ENCODE measurements at places on chromosomes 2 and 18. TPM values are rescaled to one million over a fixed set of nuclear protein-coding genes. Genes with fewer than 3 reads are reported as not detected.

OBSL1 gene
- 21.4 TPM for total RNA-seq

CDH7 gene
- total RNA-seq, result not detected

GLI2 gene
- 4.7 TPM for total RNA-seq

RNF125 gene
- total RNA-seq, result under 0.01 TPM

- no peak for DNase-seq
Measured at GRCh38 chr18:58034370-58034769, 9.7 kb upstream of the NEDD4L start.

DNA sequence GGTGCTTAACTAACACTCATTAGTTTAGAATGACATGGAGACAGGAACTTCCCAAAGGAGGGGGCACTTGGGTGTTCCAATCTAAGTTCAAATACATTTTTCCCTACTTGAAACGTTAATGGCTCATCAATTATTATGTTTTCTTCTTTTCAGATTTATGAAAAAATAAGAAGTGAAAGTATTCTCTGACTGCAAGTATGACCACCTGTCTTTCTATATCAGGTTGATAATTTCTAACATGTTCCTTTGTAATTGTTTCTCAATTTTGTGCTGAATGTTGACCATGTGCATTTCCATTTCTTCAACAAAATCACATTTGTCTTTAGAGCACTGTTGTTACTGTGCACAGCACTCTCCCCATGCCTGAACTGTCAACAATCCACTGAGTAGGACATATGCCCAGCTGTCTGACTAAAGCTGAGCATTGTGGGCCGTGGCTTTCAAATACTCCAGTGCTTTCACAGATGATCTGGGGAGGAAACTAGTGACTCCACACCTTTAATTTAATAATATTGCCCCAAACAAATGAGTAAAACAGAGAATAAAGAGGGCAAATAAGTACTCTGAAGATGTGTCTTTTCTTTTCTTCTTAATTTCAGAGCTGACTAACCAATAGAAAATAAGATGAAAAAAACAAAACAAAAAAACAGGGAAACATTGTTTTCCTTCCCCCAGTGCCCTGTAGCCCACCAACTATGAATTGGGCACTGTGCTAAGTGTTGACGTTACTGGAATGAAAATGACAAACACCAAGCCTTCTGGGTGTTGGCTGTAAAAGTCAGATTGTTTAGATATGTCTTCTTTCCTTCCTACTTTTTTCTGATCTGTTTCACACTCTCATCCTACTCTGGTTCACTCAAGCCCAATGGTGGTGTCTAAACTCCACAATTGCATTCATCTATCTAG lies 16.0 kb downstream of the LANCL1 start:
- DNase-seq, result no peak

GRCh38 chr2:229270551-229271410 lies at the start of gene PID1:
Gene PID1 (minus strand): TSS chr2:229271287. CDS start chr2:229271043, 244 bp downstream.
- DNase-seq, result peak; percentile 5

DNA sequence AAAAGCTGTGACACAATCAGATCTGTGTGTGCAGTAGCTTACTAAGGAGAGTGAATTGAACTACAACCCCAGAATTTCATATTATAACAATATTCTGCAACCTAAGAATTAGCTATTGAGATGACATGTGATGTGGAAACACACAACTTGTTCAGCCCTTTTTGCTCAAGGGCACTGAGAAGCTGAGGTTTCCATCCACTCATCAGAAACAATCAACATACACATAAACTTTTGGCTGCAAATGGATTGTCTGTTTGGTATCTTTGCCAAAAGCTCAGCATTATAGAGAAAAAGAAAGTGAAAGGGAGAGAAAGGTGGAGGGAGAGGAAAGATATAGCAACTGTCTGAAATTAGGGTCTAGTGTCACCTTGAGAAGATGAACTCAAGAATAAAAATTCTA lies 117.2 kb upstream of the KLF7 start:
- no peak for DNase-seq

DNA sequence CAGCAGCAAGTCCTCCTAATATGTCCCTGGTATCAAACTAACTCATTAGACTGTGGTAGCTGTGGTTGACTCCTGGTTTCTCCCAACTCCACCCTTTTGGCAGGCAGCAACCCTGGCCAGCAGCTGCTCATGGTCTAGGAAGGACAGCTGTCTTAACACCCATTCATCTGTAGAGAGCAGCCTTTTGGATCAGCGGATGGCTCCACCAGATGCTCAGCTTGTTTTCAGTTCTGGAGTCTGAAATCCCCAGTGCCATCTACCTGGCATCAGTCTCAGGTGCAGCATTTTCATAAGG lies 100.5 kb downstream of the SPOPL start:
- no peak for DNase-seq

DNA sequence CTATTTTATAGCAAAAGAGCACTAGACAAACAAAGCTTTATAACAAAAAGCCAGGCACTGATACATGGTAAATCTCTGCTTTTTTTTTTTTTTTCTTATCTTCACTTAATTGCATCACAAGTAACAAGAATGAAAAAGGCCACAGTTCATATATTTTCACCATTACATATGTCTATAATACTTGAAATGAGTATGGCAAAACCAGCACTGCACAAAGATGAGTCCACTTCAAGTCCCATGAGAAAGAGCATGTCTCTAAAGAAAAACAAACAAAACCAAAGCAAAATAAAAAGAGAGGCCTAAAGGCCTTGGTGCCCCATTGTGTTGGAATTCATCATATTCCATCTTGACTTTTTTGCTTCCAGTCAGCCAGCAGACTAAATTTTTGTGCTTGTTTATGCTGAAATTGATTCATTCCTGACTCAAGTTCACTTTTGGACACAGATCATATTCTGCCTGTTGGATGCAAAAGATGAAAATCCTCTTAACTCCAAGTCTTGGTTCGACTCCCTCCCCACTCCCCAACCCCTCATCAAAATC lies 264.9 kb upstream of the CCDC68 start:
- peak; percentile 55 for DNase-seq

- DNase-seq, result peak; percentile 70
Measured at GRCh38 chr2:42086500-42086953, 38.7 kb downstream of the PKDCC start.

GRCh38 chr18:52163478-52163877 lies 176.5 kb upstream of the DCC start:
- DNase-seq, result no peak

DNA sequence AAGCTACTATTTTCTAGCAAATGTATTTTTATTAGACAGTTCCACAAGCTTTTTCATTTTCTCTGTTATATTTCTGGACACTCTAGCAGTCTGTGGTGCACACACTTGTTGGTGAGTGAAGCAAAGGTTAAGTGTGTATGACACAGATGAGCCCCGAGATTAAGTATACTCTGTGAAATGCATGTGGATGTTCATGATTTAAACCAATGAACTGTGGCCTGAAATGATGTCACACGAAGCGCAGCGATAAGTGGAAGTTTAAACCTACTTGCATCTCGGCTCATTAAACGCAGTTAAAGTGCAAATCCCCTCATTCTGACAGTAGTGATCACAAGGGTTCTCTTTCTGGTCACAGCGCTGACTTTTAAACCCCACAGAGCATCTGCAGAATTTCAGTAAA lies 1488.8 kb upstream of the NXPH2 start:
- DNase-seq, result no peak

GRCh38 chr2:105617631-105618350 lies 126.9 kb upstream of the NCK2 start:
- DNase-seq, result no peak

- DNase-seq, result peak; percentile 72
Measured at GRCh38 chr18:70363861-70364260, 75.0 kb downstream of the SOCS6 start.

DNA sequence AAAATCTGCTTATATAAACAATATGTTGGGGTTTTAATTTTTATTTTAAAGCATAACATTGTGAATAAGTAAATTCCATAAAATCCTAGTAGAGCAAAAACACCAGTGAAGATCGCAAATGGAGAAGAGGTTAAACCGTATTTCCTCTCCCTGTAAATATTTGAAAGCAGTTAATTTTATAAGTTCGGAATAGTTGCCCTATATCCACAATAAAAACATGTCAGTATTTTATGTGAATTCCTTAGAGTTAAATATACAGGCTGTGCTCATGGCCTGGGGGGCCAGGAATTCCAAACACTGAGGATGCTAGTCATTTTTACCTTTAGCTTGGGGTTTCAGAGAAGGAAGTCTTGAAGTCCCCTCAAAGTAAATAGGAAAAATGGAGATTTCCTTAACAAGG lies 135.0 kb downstream of the FIGN start:
- DNase-seq, result no peak

GRCh38 chr2:118850901-118851415 lies 3.5 kb upstream of the EN1 start:
- DNase-seq, result no peak
